ENCODE measurements at places on chromosomes 6 and 20.

GRCh38 chr6:106090001-106090400 is 3.9 kb downstream of the PRDM1 start:
- DNase-seq, result no peak

GRCh38 chr6:166476061-166476591 is 93.4 kb upstream of the MPC1 start:
- DNase-seq, result no peak

- DNase-seq, result no peak
Measured at GRCh38 chr20:60052322-60052721, 94.1 kb downstream of the CDH26 start.

DNA sequence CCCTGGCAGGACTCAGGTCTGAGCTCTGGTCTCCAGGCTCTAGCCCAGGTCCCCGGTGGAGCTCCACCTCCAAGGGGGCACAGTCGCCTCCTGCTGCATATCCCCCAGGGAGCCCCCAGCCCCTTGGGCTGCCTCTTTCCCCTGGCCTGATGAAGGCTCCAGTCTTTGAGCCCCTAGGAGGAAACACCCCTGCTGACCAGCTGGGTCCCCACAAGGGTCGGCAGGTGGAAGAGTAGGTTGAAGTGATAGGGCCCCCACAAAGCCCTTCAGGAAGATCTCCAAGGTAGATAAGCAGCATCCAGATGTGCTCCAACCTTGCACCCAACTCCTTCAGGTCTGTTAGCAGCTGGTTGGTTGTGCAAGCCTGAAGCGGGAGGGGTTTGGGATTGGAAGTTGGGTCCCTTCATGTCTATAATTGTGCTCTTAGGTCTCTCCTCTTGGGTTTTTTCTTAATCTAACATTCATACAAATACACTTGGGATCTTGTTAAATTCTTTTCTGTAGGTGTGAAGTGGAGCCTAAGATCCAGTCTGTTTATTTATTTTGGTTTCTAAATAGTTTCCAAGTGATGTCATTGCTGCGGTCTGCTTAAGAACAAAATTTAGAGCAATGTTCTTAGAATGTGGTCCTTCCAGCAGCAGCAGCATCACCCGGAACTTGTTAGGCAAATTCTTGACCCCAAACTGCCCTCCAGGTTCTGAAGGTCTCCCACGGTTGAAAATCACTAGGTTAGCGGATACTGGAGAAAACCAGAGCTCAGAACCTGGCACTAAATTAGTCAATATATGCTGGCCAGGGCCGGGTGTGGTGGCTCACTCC is 5.1 kb downstream of the UBE2C start:
- no peak for DNase-seq

DNA sequence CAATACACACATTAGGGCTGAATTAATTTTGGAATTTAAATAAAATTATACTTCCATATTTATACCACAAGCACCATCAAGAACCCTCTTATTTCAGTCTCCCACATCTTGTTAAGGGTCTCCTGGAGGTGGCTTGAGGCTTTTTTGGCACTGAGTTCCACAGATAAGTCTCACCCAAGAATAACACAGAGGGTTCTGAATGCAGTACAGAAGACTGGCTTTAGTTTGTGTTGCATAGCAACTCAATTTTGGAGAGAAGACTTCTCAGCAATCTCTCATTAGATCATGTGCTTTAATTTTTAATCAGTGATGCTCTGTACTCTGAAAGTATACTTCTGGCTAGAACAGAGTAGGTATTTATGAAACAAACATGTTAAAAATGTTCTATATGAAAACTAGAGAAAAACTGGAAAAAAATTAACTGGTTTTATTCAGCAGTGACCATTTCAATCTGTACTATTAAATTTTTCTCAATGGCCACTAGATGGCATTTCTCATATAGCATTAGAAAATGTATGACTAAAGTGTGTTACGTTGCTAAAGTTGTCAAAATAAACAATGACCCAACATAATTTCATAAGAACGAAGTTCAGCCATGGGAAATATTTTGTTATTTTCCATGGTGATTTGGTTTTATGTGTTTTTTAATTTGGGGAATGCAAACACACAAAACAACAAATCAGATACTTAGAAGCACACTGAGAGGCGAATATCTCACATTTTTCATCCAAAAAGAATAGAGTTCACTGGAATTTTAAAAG is 32.7 kb upstream of the MAP7 start:
- DNase-seq, result no peak

DNA sequence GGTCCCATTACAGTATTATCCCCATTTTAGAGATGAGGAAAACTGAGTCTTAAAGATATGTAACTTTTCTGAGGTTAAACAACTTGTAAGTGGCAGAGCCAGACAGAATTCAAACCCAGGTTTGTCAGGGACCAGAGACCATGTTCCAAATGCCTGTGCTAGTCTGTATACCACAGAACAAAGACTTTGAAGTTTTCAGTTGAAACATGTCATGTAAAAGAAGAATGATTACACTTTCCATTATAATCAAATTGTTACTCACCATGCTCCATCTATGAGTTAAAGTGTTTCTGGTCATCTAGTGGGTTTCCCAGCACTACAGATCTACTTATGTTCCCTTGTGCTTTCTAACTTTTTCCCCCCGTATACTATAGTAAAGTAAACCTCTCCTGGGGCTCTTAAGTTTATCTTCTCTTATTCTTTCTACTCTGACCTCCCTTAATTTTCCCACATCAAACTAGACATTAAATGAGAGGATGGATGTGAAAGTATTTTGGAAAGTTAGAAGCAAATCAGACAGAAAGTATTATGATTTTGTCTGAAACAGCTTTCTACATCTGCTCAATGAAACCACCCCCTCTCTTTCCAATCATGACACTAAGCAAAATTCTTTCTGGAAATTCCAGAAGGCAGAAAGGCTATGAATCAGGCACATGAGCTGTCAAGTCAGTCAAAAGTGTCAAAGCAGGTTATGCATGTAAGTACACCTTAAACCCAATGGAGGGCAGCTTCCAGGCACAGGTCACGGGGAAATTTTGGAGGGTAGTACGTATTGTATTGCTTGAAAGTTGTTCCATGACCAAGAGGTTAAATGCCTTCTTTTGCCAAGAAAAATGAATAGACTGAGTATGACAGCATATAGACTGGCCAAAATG is 132.7 kb upstream of the MAP3K7 start:
- no peak for DNase-seq

DNA sequence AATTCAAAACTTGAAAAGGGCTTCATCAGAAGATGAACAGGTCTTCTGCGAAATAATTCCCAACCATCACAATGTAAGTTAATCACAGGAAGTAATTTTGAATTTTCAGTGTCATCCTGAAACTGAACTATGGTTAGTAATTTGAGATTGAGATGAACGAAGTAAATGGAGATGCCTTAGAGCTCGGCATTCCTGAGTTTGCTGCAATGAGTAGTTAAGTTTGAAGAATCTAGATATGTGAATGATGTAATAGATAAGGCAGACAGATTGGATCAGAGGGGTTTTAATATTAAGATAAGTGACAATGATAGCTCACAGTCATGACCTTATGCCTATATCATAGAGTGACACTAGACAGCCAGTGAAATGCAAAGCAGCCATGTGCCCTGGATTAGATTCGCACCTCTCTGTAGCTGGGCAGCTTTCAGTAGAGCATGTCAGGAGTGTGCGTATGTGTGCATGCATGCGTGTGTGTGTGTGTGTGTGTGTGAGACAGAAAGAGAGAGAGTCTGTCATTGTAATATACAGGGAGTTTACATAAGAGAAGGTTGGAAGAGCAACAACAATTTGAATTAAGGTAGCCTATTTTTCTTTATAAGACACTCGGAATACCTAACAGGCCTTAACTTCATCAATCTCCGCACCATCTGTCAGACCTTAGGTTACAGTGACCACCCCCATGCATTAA is 233.0 kb downstream of the GMPR start:
- DNase-seq, result no peak

GRCh38 chr20:9186396-9186795 is 117.5 kb downstream of the PLCB4 start:
- DNase-seq, result no peak

- DNase-seq, result no peak
Measured at GRCh38 chr6:34534656-34535055, 21.5 kb downstream of the SPDEF start.

GRCh38 chr6:88157106-88157505 is 9.0 kb downstream of the CNR1 start:
- DNase-seq, result no peak

GRCh38 chr20:46614503-46614902 is 36.8 kb downstream of the SLC13A3 start:
- no peak for DNase-seq

DNA sequence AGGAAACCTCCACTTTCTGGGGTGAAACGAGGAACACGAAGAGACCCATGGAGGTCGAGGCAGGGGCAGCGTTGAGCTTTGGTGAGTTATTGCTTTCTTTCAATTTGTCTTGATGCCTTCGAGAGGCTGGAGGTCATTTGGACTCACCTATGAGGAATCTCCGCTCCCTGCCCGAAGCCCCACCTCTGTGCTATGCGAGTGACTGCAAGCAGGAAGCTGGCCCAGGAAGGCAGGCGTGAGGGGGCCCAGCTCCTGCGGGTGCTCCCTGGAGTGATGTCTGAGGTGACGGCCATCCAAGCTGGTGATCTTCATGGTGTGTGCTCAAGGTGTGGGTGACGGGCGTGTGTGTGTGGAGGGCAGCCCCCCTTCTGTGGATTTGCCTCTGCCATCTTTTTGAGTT is 13.0 kb downstream of the PSMG4 start:
- DNase-seq, result no peak

DNA sequence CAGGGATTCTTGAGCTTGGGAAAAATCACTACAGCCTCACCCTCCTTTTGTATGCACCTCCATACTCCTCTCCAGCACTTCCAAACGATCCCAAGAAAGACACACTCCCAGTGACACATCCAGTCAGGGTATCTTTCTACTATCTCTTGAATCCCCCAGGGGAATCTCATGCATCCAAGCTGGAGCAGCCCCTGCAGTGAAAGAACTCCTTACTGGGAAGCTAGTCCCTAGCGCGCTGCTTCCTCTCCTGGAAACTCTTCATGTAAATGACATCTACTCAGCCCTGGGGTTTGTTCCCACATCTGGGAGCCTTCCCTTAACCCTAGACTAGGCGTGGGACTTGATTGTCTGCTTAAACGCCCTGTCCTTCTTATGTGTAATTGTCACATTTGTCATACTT is 329.1 kb upstream of the QKI start:
- no peak for DNase-seq

DNA sequence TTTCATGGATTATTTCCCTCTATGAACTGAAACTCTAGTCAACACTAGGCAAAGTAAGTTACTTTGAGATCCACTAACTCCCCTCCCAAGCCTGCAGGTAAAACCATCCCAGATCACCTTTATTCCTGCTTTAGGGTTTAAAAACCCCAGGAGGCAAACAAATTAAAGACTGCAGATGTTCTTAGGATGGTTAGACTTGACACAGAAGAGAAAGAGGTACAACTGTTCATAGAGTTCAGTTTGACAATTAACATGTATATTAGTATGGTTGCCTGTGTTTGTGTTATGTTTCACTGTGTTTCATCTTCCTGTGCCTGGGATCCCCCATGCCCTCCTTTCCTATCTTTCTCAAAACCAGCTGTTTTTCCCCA is 53.5 kb downstream of the RREB1 start:
- DNase-seq, result no peak

All from stimulated activated CD8-positive, alpha-beta memory T cell treated with anti-CD3 and anti-CD28 coated beads, Interleukin-4, amount 100 ng/mL, for 1 hour (primary cell).